ENCODE measurements at places on chromosomes 7 and 10.

DNA sequence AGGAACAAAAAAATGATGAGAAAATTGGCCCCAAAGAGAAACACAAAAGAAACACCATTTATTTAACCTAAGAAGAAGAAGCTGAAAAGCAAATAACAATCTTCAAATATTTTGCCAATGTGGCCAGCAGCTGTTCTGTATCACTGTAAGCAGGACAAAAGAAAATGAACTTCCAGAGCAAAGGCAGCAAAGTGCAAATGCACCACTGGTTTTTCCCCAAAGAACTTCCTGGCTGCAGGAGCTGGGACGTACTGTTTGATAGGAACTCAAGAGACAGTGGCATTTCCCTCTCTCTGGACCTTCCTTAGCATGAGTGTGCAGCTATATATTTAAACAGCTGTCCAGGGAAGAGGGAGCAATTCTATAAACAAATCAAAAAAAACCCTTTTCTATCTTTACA is 60.4 kb downstream of the RNLS start:
- no peak for DNase-seq

DNA sequence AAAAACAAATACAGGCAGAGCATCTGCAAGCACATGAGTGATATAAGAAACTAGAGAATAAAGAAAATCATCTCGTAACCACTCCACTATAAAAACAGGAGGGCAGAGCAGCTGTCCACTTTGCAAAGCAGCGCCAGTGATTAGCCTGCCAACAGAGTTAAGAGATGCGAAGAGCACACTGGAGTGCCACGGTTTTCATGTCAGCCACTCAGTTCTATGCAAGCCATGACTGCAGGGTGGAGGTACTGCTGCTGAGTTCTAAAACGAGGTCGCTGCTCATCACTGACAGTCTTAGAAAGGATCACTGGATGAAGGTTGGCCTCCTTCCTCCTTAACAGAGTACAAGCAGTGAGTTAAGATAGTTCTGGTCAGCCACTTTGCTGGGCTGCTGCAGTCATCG is 58.5 kb downstream of the FGFR2 start:
- DNase-seq = no peak

DNA sequence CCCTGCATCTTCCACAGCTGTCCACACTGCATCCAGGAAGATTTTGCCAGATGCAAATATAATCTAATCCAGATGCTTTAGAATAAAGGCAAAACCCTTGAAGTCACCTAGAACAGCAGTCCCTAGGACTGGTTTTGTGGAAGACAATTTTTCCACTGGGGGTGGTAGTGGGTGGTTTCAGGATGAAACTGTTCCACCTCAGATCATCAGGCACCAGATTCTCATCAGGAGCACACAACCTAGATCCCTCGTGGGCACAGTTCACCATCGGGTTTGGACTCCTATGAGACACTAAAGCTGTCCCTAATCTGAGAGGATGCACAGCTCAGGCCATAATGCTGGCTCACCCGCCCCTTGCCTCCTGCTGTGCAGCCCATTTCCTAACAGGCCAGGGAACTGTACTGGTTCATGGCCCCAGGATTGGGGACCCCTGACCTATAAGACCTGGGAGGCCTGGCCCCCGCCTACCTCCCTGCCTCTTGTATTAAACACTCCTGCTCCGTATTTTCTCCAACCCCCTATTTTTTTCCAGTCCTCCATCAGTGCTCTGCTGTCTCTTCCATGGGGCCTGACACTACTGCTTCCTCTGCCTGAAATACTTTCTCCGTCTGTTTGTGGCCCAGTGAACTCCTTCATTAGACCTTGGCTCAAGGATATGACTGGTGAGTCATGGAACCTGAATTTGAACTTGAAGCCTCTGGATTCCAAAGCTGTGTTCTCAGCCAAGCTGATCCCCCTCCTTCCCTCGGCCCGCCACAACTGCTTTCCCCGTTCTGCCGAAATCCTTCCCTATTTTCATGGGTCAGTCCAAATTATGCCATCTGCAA is 79.9 kb upstream of the RHEB start:
- DNase-seq = no peak

- DNase-seq = no peak
Measured at GRCh38 chr10:124225029-124225466, 131.7 kb upstream of the CHST15 start.

DNA sequence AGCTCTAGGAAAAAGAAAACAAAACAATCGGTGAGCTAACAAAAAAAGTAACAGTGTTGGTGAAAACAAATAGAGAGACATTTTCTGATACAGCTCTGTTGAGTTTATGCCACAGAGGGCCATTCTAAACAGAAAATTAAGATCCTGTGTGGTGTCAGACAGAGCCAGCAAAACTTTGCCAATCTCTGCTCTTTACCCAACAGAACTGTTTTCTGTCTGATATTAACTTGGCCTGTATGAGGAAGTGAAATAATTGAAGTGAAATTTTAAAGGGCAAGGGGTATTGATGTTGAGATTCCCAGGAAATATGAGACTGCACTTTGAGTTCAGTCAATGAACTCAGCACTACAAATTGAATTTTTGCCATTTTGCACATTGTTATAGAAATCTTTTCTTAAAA is 101.0 kb downstream of the AOAH start:
- no peak for DNase-seq

DNA sequence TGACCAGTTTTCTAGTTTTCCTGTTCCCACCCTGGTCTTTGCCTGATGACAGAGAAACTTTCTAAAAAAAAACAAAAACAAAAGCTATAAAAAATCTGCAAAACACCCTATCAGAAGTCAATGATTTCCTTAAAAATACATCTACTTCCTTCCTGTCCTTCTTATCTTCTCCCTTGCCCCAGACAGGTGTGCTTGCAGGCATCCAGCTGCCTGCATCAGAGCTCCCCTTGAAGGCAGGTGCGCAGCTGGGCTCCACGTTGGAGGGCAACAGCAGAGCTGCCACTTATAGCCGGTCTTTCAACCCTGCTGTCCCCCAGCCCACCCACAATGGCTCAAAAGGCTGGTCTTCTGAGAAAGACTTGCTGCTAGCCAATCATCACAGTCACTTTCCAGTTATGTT is 29.8 kb downstream of the UBE2D4 start:
- no peak for DNase-seq

DNA sequence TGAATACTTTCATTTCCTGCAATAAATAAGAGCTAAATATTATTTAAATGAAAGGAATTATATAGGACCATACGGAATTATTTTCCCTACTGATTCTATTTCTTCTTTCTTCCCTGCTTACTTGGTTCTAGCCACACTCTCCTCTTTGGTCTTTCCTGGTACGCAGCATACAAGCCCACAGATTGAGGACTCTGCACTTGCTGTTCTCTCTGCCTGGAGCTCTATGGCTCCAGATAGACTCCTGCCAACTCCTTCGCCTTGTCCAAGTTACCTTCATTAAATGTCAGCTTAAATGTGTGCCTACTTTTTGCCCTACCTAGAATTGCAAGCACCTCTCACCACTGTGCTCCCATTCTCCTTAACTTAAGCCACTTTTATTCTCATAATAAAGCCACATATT is 203.4 kb downstream of the MDFIC start:
- DNase-seq = no peak

All from SIG-M5 (cell line).